HTR-8/SVneo (cell line): ENCODE measurements at places on chromosomes 7 and 10.

DNA sequence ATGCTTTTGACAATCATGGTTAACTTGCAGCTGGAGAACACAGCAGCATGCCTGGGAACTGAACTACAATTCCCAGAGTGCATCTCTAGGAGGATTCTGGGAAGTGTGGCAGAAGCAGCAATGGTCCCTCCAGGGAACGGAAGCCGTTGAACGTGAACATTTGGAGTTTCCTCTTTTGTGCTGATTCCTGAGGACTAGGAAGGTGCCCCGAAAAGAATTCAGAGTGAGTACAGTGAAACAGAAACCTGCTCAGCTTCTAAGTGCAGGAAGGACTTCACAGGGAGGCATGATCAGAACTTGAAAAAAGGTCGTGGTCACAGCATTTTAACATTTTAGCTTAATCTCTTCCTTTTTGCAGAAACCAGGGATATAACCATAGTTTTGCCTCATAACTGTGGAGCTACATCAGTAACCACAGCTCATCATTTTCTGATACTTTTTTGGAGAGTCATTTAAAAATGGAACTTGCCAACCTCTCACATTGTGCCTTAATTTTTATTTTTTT lies at the start of gene NUDT13:
Gene NUDT13 (plus strand): TSS at position 111 of the 505 bp plus-strand sequence. CDS start 3,911 bp downstream, outside the sequence.
- DNase-seq = peak; percentile 83

DNA sequence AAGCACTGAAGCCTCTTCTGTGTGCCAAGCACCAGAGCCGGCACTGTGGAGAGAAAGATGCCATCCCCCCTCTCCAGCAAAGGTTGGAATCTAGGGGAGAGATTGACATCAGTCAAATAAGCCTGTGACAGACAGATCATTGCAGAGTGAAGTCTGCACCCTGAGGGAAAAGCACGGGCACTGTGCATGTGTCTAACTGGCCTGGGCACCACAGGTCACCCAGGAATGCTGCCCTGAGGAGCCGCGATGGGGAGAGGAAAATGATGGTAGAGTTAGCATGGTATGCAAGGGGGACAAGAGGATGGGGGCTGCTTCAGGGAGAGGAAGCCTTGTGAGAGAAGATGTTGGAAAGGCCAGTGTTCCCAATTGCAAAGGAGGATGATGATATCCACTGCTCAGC lies 261.0 kb downstream of the GRID1 start:
- DNase-seq = no peak

DNA sequence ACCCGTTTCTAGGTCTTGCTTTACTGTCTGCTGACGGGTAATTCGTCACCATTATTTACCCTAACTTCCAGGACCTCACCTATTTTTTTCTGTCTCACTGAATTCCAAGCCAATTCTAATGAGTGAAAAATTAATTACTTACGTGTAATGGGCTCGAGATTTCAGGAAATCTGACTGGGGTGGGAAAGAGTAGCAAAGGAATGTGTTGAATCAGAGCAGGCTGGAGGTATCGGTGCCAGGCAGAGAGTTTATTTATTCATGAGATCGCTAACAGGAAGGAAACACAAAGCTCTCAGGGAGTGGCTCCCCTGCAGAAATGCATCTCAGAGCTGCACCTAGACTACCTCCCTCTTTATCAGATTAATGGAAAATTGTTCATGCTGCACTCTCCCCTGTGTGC lies 4.0 kb upstream of the DIP2C start:
- no peak for DNase-seq

DNA sequence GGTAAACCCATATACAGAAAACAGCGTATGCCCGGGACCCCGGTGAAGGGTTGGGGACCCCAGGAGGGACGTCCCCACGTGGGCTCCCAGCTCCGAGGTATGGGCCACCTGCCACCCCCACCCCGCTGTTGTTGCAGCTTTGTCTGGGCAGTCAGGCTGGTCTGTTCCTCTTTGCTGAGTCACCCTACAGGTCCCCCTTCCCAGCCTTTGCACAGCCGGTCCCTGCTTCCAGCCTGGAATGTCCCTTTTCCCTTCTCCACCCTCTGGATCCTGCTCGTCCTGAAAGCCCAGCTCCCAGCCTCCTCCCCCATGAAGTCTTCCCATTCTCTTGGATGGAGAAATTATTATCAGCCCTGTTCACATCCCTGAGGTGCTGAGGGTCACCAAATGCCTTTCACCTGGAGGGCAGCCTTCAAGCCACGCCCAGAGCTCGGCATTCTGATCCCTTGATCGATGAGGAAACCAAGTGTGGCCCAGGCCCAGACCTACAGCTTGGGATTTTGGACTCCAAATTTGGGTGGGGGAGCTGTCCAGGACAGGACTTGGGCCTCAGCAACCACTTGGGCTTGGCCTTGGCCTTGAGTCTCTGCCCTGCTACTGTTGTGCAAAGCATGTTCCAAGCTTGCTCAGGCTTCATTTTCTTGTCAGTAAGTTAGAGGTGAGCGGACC lies 2.6 kb downstream of the CLDN4 start:
- DNase-seq = no peak

GRCh38 chr7:5421714-5422395 lies 1.8 kb downstream of the TNRC18 start:
- no peak for DNase-seq

DNA sequence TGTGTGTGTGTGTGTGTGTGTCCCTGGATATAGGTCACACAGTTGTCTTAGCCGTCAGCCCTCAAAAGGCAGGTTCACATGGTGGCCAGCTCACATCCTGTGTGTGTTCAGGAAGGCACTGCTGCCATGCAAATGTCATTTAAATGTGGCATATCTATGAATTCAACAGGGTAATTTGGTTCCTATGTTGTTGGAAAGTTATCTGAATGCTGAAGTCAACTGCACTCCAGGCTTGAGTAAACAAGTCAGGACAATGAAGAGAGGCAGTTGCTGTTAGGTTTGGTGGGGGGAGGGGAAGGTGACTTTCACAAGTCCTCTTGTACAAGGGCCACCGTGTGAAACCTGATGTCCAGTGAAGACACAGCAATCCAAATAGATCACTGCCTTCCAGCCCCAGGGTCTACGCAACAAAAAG lies 61.1 kb downstream of the PTPRE start:
- DNase-seq = no peak

DNA sequence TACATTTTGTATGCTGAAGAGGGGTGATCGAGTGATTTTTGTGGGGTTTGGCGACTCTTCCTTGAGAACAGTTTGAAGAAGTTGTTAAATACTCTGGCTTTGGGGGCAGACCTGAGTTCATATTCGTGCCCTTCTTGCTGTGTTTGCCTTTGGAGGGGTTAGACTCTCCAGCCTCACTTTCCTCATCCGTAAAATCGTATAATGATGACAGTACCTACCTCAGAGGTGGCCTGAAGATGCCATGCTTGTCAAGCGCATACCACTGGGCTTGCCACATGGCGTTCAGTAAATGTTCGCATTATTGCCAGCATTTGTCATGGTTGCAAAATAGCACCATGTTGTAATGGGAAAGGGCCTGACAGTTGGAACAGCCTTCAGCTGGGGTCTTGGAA lies 1.3 kb downstream of the STK17A start:
- no peak for DNase-seq

DNA sequence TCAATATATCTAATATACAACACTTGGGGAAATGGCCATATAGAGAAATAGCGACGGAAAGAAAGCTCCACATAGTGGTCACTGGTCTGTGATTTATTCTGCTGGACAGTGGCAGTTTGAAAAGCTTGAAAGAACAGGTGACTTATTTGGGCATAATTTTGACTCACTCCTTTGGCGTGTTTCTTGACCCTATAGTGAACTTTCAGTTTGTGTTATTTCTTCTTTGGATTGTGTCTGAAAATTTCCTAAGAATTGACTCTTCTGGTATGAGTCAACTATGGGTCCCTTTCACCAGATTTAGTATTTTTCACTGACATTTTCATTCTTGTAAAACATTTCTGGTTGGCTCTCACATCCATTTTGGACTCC lies 25.8 kb upstream of the IMMP2L start:
- no peak for DNase-seq

DNA sequence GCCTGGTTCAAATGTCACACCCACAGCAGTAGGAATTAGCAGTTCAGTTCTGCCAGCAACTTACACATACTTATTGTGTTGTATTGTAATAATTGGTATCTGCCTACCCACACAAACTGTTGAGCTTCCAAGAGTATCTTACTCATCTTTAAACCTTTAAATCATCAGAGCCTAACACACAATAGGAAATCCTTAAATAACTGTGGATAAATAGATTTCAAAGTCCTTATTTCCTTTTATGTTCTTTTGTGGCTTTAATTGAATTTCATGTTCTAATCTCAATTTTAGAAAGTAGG lies 3.9 kb downstream of the CASD1 start:
- DNase-seq = no peak

- DNase-seq = peak; percentile 81
Observed at GRCh38 chr7:27156508-27156898, at the start of gene HOXA7. HOXA7 (minus strand) TSS chr7:27156675; CDS start chr7:27156545, 130 bp downstream.

- no peak for DNase-seq
Observed at GRCh38 chr10:62635127-62635526, 169.4 kb upstream of the ADO start.

- no peak for DNase-seq
Observed at GRCh38 chr10:11906714-11907113, 83.6 kb downstream of the PROSER2 start.

DNA sequence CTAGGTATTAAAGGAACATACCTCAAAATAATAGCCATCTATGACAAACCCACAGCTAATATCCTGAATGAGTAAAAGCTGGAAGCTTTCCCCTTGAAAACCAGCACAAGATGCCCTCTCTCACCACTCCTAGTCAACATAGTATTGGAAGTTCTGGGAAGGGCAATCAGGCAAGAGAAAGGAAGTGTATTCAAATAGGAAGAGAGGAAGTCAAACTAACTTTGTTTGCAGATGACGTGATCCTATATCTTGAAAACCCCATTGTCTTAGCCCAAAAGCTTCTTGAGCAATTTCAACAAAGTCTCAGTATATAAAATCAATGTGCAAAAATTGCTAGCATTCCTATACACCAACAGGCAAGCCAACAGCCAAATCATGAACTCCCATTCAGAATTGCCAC lies 131.3 kb downstream of the FANK1 start:
- no peak for DNase-seq

GRCh38 chr10:76453332-76453731 lies 1021.9 kb downstream of the LRMDA start:
- DNase-seq = no peak

DNA sequence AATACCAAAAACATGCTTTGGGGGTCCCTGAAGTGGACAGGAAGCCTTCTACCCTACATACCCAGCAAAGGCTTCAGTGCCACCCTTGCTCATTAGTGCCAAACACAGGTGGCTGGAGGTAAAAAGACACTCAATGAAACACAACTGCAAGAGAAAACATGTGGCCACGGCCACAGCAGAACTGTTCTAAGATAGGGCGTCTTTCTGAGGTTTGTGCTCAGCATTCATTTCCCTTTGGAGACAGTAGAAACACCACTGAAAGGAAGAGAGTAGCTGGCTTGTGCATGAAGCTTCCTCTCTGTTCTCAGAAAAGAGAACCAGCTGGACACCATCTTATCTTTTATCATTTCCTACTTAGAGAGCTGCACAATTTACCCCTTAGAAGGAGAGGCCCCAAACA lies 143.0 kb downstream of the PLXNA4 start:
- DNase-seq = no peak

DNA sequence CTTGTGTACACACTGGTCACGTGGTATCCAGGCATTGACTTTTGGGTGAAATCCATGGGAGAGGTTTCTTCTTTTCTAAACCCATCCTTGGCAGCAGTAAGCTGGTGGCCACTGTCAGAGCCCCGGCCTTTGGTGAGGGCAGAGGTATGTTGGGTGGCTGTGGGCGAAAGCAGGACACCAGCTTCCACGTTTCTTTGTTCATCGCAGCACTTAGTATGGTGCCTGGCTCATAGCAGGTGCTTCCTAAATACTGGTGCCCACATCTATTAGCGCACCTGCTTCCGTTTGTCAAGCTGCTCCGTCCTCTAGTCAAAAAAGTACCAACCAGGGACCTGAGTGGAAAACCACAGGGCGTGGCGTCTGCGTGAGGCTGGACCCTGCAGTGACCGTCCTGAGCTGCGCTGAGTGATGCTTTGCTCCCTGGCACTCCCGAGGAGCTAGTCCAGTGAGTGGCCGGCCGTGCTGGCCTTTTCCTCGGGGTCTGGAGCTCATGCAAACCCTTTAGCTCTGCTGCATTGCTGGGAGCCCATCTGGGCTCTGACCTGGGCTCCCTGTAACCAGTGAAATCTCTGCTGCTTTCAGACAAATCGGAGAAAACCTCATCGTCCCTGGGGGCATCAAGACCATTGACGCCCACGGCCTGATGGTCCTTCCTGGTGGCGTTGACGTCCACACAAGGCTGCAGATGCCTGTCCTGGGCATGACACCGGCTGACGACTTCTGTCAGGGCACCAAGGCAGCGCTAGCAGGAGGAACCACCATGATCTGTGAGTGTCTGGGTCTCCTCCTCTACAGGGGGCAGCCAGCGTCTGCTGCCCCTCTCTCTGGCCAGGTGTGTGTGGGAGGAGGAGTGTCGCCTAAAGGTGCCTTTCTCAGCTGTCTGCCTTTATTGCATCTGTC lies 5.6 kb downstream of the DPYSL4 start:
- DNase-seq = no peak

GRCh38 chr10:21208666-21209316 lies 311.7 kb upstream of the NEBL start:
- DNase-seq = no peak

DNA sequence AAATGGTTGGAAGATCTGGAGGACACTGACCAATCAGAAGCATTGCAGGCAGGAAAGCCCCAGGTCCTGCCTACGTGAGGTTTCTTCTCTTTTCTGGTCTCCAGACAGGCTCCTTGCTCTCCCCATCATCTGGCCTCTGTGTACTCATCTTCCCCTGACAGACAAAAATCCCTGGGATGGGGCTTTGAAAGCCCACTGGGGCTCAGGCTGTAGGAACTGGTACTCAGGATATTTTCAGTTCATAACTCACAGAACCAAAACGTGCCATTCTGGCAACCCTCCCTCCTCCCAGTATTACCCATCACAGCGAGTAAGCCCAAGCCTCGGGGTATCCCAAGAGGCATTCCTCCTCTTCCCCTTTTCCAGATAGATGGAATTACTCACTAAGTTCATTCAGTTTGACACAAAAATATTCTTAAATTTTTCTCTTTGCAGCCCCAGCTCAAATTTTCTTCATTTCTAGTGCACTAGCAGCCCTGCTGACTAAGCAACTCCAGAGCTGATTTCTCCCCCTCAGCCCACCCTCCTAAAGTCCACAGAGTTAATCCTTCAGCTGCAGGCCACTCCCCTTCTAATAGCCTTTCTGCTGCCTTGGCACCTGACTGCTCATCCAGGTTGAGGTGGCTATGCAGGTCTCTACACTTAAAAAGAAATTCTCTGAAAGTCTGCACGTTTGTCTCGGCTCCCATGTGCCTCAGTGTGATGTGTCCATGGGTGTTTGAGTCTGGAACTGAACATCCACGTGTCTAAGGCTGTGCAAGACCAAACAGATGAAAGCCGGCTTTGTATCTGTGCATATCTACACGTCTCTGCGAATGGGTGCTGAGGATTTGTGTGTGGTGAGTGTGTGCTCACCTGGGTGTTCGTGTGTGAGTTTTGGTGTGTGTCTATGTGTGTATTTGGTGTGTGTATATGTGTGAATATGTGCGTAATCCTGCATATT lies 331.4 kb downstream of the CCSER2 start:
- no peak for DNase-seq
